Upper lobe of right lung (tissue), 1 donor: ENCODE measurements at places on chromosomes 12 and 14. TPM values are rescaled to one million over a fixed set of nuclear protein-coding genes. Genes with fewer than 3 reads are reported as not detected.

Gene PPP1R13B
- 78.5 TPM for total RNA-seq

Gene MRPL51
- total RNA-seq, result 114 TPM

Gene TPCN1
- 51.9 TPM for total RNA-seq

Gene TAS2R20
- 1.2 TPM for total RNA-seq

- DNase-seq, result no peak
These were observed 92.9 kb downstream of the ARMH4 start for GRCh38 chr14:58059126-58059525.

DNA sequence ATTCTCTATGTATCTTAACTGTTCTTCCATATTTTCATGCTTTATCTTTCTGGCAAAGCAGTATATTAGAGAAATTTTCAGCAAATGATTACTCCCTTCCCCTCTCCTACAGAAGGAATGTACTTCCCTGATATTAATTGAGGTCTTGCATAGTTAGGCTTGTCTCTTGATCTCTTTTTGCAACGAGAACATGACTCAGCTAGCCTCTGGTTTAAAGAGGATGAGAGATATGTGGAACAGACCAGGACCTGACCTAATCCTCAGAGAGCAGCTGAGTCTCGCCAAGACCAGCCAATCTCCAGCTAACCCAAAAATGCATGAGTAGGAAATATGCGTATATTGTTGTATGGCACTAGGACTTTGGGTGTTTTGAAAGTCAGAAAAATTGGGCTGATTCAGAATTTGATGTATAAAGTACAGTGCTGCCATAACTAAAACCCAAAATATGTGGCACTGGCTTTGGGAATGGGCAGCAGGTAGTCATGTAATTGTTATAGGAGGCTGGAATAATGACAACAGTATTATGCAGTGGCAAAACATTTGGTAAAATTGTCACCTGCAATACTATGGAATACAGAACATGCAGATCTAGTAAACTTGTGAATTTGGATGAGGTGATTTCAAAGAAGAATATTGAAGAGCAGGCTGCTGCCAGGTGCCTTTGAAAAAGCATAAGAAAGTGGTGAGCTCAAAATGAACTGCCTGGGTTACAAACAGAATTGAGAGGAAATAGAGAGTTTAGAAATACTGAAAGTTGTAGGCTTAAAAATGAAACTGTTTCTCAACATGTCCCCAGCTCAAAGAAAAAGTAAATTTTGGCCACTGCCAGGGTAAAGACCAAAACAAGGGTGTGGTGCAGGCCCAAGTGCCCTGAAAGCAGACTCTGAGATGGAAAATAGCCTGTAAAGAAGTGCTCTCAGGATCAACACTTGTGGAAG is 9.3 kb upstream of the USP15 start:
- no peak for DNase-seq

DNA sequence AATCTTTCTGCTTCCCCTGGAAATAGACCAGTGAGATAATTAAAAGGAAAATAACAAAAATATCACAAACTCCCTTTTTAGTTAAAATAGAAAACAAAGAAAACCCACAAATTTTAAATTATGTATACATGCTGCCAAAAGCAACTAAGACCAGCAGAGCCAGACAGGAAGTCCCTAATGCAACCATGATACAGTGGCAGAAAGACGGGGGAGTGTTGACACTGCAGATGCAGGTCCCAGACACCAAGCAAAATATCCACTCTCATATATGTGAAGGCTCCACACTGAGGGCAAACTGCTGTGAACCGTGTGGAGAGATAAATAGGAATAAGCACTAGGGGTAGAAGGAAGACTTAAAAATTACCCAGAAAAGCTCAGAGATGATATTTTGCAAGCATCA is 401.0 kb downstream of the BTG1 start:
- DNase-seq, result no peak

- no peak for DNase-seq
These were observed 57.6 kb upstream of the CRACR2A start for GRCh38 chr12:3810540-3810939.

GRCh38 chr12:105843986-105844760 is 294.6 kb downstream of the NUAK1 start:
- no peak for DNase-seq

DNA sequence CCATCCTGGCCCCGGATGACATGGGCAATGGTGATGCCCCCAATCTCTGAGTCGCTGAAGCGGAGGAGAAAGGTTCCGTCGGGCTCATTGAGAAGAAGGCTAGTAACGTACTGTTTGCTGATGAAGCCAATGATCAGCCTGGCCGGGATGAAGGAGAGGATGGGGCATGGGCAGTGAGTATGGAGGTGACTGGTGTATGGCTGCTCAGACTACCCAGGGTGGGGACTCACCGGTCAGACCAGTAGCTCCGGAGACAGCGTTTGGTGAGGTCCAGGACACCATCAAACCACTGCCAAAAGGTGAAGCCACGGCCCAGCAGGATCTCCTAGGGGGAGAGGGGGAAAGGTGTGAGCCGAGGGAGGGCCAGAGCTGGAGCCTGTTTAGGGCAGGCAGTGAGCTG is 10.9 kb downstream of the NAB2 start:
- no peak for DNase-seq

- DNase-seq, result no peak
These were observed 120.8 kb downstream of the DNAI7 start for GRCh38 chr12:25074113-25074512.
